ENCODE measurements at places on chromosomes 1 and 21.

GRCh38 chr1:87203904-87204303 lies 124.8 kb upstream of the LMO4 start:
- no peak for DNase-seq

GRCh38 chr1:204615881-204616280 lies 69.7 kb downstream of the LRRN2 start:
- DNase-seq: no peak

- no peak for DNase-seq
These were observed 32.2 kb downstream of the HSPG2 start for GRCh38 chr1:21904704-21905520.

DNA sequence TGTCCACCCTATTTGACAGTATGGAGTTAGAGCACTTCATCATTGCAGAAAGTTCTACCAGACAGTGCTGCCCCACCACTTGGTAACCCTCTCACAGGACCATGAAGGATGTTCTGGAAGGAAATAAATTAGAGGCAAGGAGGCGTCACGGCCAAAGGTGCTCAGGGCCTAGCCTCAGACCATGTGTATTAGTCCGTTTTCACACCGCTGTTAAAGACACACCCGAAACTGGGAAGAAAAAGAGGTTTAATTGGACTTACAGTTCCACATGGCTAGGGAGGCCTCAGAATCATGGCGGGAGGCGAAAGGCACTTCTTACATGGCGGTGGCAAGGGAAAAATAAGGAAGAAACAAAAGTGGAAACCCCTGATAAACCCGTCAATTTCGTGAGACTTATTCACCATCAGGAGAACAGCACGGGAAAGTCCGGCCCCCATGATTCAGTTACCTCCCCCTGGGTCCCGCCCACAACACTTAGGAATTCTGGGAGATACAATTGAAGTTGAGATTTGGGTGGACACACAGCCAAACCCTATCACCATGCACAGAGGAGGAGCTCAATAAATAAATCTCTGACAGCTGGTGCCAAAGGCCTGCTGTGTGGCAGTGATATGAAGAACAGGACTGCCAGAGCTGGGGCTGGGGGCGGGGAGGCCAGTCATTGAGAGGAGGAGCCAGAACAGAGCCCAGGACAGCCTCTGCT lies 75.8 kb downstream of the FHAD1 start:
- DNase-seq: no peak

- no peak for DNase-seq
These were observed 83.3 kb downstream of the FNBP1L start for GRCh38 chr1:93531193-93531592.

- no peak for DNase-seq
These were observed 37.6 kb upstream of the RCSD1 start for GRCh38 chr1:167592475-167592874.

- DNase-seq: no peak
These were observed 17.3 kb upstream of the LRP8 start for GRCh38 chr1:53344921-53345838.

- DNase-seq: no peak
These were observed 235.8 kb upstream of the C1orf105 start for GRCh38 chr1:172184506-172185191.
